Left renal pelvis (tissue), 4 donors: ENCODE measurements at places on chromosomes 7 and 10.

- DNase-seq: no peak
Measured at GRCh38 chr10:3911713-3912442, 126.9 kb upstream of the KLF6 start.

- DNase-seq: peak; percentile 31
Measured at GRCh38 chr7:18495412-18496340, at the start of gene HDAC9. Gene HDAC9 (plus strand): TSS chr7:18495749. CDS start chr7:18496303, 554 bp downstream.

- no peak for DNase-seq
Measured at GRCh38 chr7:102841290-102841689, 71.5 kb upstream of the LRRC17 start.

GRCh38 chr10:121831777-121832176 is 96.1 kb downstream of the ATE1 start:
- DNase-seq: no peak
